ENCODE measurements at places on chromosomes 7 and 10.

DNA sequence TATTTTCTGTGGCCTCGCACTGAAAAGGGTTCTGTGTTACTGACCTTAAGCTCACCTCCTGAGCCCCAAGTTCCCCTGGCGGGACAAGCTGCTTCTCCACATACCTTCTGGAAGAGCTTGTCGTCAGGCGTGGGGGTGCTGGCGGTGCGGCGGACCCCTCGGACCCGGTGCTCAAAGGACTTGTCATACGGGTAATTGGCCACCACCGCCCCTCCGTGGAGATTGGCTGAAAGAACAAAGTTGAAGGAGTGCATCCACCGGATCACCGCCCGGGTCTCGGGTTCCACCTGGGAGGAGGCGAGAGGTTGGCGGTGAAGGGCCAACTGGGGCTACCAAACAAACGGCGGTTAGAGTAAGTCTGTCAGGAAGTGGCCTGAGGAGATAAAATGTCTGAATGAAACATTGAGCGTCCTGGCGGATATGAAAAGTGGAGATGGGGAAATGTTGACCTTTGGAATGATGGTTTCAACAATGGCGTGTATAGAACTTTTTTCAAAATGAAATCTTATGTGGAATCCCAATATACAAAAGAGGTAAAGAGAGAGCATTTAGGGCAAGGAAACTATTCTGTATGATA lies 16.5 kb downstream of the CPN1 start:
- DNase-seq: peak; percentile 92

DNA sequence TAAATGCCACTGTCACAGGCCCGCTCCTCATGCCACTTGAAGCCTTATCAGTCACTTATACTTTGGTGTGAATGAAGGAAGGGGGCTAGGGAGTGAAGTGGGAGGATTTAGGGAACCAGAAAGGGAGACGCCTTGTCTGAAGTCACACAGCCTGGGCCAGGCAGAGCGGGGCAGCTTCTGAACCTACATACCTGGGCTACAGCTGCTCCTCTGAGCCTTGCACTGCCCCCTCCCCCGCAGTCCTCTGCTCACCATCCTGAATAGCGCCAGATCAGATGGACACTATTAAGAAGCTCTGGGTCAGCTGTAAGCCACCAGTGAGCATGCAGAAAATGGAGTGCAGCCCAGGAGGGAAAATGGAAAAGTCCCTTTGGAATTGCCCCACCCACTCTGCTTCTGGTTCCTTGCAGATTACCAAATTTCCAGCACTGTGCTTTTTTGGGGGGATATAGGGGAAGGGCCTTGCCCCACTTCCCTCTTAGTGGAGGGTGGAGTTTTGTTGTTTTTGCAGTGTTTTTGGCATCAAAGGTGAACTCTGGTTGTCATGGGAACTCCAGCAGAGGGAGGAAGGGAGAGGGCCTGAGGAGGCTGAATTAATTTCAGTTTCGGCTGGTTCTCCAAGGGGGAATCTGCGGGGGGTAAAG lies 35.0 kb upstream of the ADCYAP1R1 start:
- no peak for DNase-seq

DNA sequence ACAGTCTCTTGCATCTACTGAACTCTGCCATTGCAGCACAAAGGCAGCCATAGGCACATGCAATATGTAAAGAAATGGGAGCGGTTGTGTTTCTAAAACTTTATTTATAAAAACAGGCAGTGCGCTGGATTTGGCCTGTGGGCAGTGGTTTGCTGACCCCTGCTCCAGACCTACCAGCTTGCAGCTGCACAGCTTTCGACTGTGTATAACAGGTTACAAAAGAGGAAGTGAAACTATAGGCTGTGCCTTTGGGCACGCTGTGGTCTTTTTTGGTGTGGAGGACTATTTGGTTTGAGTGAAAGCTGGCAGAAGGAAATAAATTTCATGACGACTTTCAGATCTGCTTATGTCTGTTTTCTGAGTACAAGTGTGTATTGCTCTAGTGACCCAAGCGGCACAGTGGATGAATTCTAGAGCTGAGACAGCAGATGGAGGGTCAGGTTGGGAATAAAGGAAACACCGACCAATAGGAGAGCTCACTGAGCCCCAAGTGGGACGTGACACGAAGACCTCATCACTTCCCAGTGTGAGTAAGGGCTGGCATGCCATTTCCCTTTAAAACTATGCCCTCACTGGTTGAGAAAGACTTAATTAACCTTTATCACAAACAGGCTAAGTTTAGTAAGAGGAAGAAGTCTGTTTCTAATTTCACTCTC lies 152.7 kb downstream of the ANK3 start:
- peak; percentile 16 for DNase-seq

- peak; percentile 62 for DNase-seq
Measured at GRCh38 chr10:28241741-28242399, 61.0 kb downstream of the MPP7 start.

- DNase-seq: no peak
Measured at GRCh38 chr7:158015403-158016179, 572.0 kb downstream of the PTPRN2 start.

DNA sequence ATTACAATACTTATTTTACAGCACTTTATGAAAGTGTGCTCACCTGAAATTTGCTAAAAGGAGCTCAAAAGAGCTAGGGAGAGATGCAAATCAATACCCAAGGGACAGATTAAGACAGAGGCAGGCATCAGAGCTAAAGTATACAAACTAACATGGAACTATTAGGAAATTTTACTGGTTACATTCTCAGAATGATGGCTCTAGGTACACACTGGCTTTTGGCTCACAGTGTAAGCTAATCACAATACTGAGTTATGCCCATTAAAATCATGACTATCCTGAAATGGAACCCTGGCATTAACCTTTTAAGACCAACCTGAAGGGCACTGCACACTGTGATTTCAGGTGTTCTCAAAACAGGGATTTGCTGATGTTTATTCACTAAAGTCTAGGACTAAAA lies 98.1 kb downstream of the NT5C2 start:
- DNase-seq: no peak

- DNase-seq: no peak
Measured at GRCh38 chr7:28065308-28065707, 115.3 kb downstream of the JAZF1 start.

DNA sequence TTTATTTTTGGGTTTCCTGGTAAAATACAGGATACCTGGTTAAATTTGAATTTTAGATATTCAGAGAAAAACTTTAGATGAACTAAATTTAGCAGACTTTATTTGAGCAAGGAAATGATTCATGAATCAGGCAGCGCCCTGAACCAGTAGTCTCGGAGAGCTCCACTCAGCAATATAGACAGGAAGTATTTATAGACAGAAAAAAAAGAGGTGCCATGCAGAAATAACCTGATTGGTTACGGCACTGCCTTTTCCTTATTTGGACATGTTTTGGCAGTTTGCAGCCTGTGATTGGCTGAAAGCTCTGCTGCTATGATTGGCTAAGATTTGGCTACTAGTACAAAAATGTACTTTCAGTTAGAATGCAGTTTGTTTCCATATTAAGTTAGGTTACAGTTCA lies 198.3 kb upstream of the DKK1 start:
- DNase-seq: no peak

GRCh38 chr10:79399223-79399831 lies 46.1 kb downstream of the ZCCHC24 start:
- DNase-seq: peak; percentile 42

- DNase-seq: no peak
Measured at GRCh38 chr7:28156401-28156800, 24.2 kb downstream of the JAZF1 start.

- no peak for DNase-seq
Measured at GRCh38 chr10:119177708-119178371, 772 bp downstream of the PRDX3 start.

DNA sequence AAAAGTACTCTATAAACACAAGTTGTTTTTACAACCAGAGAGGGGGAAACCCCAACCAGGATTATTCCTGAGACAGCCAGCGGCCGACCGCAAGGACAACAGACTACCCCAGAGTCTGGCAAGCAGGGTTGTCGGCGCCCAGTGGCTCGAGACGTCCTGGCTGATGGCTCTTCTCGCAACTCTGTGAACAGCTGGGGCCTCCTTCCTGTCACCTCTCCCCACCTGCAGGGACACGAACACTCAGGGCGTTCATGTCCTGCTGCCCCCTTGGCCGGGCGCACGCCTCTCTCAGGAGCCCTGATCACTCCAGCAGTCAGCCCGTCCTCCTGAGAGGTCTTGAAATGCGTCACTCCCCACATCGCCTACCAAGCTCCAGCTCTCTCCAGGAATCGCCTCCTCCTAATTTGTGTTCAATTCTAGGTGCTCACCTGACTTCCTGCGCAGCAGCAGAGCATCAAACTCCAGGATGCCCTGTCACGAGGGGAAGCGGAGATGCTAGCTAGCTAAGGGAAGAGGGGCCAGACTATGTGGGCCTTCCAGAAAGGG lies 66.4 kb upstream of the TNRC18 start:
- DNase-seq: no peak

DNA sequence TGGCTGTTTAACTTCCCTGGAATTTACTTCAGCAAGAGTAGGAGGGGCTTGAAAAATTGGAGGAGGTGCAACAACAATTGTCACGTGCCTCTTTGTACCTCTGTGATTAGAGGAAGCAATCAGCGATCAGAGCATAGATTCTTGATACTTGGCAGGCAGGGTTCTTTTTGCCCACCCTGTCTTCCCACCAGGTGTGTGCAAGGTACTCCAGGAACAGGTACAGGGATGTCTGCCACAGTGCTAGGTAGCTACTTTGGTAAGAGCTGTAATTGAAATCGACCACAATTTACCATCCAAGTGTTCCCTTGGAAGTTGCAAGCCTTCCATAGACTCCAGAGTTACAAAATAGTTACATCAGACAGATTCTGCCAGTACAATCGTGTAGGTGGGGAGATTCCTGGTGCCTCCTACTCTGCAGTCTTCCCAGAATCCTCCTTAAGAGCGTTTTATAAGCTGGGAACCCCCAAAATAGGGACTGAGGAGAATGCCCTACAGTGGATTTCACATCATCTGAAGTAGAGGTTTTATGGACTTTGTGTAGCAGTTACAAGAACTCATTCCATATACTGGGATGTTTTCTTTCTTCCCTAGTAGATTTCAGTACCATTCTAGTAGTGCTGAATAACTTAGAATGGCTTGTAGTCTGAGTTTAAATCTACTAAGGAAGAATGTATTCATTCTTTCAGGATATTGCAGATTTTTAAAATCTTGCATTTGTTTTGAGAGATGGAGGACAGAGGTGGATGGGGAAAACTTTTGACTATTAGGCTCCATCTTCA lies 101.9 kb downstream of the EXOC4 start:
- DNase-seq: no peak

DNA sequence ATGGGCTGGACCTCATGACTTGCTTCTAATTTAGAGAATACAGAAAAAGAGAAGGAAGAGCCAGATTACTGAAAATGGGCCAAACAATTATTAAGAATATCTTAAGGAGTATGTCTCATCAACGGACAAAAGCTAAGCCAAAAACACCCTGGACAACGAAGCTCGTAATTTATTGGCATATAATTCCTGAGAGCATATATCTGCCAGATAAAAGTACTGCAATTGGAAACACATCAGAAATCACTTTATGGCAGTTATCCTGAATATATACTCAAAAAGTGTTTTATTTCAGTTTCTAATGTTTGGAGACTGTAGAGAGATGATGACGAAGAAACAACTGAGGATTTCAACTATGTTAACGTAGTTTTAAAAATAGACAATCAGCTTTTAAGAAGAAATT lies 211.8 kb downstream of the CSTF2T start:
- DNase-seq: no peak

- DNase-seq: no peak
Measured at GRCh38 chr10:44929356-44930255, 18.5 kb downstream of the TMEM72 start.

DNA sequence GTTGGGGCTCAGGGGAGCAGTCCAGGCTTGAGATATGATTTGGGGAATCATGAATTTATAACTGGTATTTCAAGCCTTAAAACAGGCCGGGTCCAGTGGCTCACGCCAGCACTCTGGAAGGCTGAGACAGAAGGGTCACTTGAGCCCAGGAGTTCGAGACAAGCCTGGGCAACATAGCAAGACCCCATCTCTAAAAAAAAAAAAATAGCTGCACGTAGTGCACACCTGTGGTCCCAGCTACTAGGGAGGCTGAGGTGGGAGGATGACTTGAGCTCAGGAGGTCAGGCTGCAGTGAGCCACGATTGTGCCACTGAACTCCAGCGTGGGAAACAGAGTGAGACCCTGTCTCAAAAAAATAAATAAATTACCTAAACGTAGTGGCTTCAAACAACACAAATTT lies 81.7 kb upstream of the GTF2I start:
- no peak for DNase-seq

DNA sequence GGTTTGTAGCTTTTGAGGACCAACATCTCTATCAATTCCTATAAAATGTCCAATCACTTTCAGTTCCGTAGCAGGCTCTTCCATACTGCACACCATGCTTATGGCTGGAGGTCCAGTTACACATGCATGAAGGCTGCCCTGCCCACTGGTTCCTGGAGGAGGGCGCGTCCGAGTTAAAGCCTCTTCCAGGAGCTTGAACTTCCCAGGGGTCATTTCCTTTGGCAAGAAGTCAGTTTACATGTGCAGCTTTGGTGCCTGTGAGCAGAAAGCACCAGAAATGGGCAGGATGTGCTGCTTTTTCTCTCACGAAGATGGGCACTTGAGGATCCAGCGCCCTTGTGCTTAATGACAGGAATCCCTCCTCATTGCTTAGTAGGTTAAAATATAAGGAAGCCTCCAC lies 17.6 kb upstream of the PHYH start:
- DNase-seq: no peak

GRCh38 chr7:24227603-24228359 lies 56.2 kb upstream of the NPY start:
- DNase-seq: no peak
